ENCODE measurements at places on chromosomes 2 and 18. TPM values are rescaled to one million over a fixed set of nuclear protein-coding genes. Genes with fewer than 3 reads are reported as not detected.
A peak's percentile ranks its signal among the peaks of the same experiment; 100 is the strongest.

The AMER3 gene
- total RNA-seq = not detected

The SKOR2 gene
- total RNA-seq = not detected

The ANKAR gene
- 13.1 TPM for total RNA-seq

The DCC gene
- total RNA-seq = not detected

The NOSTRIN gene
- total RNA-seq = not detected

The LOXL3 gene
- 1.4 TPM for total RNA-seq

The CFC1 gene
- total RNA-seq = not detected

The GTF2A1L gene
- total RNA-seq = not detected

The ZNF892 gene
- total RNA-seq = 4.0 TPM

The LRRC30 gene
- not detected for total RNA-seq

The GCG gene
- total RNA-seq = not detected

DNA sequence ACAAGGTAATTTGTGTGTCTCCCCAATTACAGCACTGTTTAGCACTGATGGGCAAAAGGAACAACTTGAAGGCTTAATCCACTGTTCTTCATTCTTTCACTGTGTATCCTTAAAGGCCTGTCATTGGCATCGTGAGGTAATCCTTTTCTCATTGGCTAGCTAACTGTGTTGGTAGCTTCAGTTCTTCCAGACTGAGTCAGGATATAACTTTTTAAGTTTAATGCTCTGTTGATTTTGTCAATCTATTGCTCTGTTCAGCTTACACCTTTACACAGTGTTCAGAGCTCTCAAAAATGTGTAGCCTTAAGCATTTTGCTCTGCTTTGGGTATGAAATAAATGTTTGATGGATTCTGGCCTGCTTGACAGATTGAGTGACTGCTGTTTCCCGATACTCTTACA is 148.2 kb downstream of the KIAA1328 start:
- no peak for DNase-seq

GRCh38 chr18:73594749-73595148 is 552.9 kb downstream of the FBXO15 start:
- DNase-seq = no peak

- DNase-seq = no peak
Observed at GRCh38 chr18:11791131-11791530, 60.1 kb upstream of the CHMP1B start.

GRCh38 chr2:11082880-11083279 is 72.4 kb upstream of the SLC66A3 start:
- no peak for DNase-seq

- DNase-seq = no peak
Observed at GRCh38 chr2:74511104-74511989, 2.9 kb upstream of the TLX2 start.

GRCh38 chr2:55732854-55733253 is 39.2 kb upstream of the PNPT1 start:
- DNase-seq = no peak

DNA sequence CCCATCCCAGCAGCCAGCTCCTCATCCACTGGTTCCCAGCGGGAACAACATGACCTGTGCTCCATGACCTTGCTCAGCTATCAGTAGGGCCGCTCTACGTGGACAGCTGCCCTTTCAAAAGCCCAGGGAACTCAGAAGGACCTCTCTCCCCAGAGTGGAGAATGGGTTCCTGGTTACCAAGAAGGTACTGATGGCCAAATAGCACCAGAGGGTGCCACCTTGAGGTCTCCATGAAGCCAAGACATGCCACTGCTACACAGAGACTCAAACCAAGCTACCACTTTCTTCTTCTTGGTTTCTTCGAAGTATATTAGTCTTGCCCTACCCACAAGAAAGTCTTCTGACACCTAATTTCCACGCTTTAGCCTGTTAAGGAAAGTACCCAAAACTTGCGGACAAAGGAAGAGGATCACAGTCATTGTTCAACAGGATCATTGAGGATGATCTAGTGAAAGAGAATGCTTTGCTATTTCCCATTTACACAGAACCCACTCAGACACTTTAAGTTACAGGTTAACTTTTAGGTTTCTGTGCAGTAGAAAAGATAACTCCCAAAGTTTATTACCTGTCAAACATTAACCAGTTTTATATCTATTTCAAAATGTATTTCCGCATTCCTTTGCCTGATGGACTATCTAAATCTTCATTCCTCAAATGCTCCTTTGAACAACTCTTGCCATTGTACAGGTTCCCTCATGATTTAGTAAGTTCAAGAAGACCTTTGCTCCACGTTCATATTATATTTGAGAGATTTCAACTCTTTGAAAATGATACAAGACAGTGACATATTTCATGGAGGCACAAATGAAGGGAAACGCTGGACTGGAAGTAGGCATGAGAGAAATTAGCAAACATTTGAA is 102.2 kb downstream of the ALPK2 start:
- DNase-seq = no peak

- DNase-seq = no peak
Observed at GRCh38 chr2:164896634-164897355, 55.2 kb upstream of the COBLL1 start.

DNA sequence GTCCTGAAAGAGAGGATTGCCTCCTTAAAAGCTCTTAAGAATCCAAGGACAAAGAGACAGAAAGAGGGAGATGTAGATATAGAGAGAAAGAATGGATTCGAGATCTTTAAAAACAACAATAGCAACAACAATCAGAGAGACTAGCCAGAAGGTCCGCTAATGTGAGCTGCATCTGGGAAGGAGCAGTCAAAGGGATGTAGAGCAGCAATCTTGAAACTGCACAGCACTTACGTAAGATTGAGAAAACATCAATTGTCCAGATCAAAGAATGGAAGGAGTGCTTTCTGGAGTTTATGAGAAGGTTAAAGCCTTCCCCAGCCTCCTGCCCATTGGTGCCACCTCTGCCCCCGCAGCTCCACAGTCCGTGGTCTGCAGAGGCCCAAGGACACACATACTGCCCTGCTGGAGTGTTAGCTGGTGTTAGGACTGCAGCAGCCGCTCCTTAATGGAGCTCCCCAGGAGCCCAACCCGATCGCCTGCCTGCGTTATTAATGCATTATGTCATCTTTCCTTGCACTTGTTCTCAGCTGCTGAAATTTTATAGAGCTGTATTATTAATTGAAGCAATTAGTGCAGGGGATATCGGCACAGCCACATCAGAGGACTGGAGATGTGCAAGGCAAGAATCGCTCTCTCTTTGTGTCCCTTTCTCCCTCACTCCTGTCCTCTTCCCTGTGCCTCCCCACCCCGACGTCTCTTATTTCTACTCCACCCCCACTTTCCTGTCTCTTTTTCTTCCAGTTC is 94.2 kb upstream of the STPG4 start:
- DNase-seq = no peak

- DNase-seq = no peak
Observed at GRCh38 chr18:48157956-48158355, 227.5 kb upstream of the SMAD2 start.

DNA sequence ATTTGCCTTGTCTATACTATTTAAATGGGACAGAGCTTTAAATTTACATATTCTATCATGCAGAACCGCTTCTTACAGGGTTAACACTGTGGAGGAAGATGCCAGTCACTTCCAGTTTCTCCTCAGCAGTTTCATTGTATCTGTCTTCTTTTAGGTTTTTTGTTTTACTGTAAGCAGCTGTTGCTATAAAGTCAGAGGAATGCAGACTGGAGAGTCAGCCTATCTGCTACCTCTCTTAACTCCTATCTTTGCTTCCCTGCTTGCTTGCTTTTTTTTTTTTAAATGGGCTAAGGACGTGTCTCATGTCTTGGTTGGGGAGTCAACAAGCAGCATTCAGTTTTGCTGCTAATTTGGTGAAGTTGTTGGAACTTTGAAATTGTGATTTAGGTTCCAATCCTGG is 8.9 kb downstream of the EPC2 start:
- no peak for DNase-seq

- no peak for DNase-seq
Observed at GRCh38 chr2:206804326-206804725, 38.9 kb downstream of the FASTKD2 start.

GRCh38 chr18:78719821-78720220 is 259.8 kb upstream of the SALL3 start:
- no peak for DNase-seq

GRCh38 chr18:12886498-12887126 is 2.6 kb upstream of the PTPN2 start:
- DNase-seq = no peak

GRCh38 chr2:136081582-136082210 is 36.3 kb downstream of the CXCR4 start:
- DNase-seq = no peak

- no peak for DNase-seq
Observed at GRCh38 chr18:24267878-24268277, 129.0 kb downstream of the CABYR start.

- DNase-seq = no peak
Observed at GRCh38 chr18:23982155-23983079, 32.1 kb upstream of the TTC39C start.

DNA sequence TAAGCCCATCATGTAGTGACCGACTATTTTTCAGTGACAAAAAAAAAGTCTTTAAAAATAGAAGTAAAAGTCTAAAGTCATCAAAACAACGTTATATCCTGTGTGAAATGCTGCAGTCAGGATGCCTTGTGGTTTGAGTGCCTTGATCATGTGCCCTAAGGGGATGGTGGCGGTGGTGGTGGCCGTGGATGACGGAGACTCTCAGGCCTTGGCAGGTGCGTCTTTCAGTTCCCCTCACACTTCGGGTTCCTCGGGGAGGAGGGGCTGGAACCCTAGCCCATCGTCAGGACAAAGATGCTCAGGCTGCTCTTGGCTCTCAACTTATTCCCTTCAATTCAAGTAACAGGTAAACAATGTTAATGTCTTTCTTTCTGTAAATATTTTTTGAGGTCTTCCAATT is at the start of gene CD28:
Gene CD28 (plus strand): TSS at position 237 of the 400 bp plus-strand sequence. CDS start 58 bp downstream, at position 295.
- peak; percentile 24 for DNase-seq

DNA sequence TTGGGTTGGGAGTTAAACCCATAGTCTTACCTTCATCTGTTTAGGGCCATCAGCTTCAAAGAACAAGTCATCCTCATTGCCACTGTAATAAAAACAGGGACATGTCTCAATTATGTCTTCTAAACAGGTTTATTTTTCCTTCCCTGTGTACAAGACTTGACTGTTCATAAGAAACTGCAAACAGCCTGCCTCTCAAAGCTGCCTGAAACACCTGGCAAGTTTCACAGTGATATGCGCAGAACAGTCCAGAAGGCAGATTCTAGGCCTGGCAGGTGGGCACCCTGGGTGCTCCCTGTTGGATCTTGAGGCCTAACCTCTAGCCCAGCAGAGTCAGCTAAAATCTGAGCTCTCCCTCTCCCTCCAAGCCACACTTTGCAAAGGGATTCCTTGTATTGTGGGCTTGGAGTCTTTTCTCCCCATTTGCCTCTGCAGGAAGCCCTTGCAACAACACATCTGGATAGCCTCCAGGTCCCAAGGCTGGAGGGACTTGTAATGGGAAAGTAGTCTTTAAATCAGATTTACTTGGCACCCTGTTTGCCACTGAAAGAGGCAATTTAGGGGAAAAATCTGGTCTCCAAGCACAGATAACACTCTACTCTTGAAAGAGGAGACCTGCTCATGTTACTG is 930 bp downstream of the IL1B start:
- no peak for DNase-seq

GRCh38 chr2:231250146-231250545 is 51.7 kb downstream of the ARMC9 start:
- DNase-seq = no peak
